ENCODE measurements at places on chromosomes 16 and 17.

DNA sequence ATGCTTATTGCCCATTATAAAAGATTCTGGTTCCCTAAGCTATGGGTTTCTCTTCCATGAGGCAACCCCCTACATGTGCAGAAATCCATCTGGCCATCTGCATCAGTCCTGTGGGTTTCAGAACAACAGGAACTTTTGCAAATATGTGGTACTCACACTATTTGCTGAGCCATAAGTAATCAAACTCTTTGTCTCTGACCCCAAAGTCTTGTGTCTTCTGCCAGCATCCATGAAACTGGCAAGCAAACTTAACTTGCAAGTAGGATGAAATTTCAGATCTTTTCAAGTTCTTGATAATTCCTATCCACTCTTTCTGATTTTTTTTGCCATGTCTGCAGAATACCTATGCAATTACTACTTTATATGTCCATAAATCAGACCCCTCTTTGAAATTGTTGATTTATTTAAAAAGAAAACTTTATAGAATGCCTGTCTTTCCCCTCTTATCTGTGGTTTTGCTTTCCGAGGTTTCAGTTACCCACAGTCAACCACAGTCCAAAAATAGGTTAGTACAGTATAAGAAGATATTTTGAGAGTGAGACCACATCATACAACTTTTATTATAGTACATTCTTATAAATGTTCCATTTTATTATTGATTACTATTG is 158.4 kb upstream of the IRX3 start:
- DNase-seq = no peak

GRCh38 chr17:77892031-77892430 is 66.5 kb upstream of the TNRC6C start:
- no peak for DNase-seq

DNA sequence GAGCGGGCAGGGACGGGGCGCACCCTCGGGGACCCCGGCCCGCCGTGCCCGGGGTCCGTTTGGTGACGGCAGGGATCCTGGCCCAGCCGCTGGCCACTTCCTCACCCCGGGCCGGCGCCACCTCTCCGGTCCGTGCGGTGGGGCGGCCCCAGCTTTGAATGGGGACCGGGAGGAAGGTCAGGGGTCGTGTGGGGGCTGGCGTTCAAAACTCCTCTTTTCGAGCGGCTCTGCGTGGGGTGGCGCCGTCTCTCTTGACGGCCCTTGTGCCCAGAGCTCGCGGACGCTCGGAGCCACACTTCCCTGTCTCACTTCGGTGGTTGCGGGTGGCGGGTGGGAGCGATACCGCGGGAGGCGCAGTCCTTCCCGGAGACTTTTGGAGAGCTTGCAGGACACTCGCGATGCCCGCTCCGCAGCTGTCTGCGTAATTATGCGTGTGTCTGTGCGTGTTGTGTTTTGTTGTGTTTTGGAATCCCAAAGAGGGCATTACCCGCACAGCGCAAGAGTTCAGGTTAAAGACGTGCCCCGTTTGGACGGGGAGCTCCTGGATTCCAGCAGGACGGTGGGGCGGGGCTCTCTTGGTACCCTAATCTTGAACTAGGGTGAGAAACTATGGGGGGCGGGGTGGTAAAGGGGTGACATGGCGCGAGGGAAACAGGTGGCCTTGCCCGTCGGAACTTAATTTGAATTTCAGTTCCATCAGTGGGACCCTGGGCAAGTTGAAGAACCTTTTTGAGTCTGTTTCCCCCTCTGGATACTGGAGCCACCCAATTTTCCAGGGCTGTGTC is 637 bp downstream of the PLCG2 start:
- DNase-seq = no peak

DNA sequence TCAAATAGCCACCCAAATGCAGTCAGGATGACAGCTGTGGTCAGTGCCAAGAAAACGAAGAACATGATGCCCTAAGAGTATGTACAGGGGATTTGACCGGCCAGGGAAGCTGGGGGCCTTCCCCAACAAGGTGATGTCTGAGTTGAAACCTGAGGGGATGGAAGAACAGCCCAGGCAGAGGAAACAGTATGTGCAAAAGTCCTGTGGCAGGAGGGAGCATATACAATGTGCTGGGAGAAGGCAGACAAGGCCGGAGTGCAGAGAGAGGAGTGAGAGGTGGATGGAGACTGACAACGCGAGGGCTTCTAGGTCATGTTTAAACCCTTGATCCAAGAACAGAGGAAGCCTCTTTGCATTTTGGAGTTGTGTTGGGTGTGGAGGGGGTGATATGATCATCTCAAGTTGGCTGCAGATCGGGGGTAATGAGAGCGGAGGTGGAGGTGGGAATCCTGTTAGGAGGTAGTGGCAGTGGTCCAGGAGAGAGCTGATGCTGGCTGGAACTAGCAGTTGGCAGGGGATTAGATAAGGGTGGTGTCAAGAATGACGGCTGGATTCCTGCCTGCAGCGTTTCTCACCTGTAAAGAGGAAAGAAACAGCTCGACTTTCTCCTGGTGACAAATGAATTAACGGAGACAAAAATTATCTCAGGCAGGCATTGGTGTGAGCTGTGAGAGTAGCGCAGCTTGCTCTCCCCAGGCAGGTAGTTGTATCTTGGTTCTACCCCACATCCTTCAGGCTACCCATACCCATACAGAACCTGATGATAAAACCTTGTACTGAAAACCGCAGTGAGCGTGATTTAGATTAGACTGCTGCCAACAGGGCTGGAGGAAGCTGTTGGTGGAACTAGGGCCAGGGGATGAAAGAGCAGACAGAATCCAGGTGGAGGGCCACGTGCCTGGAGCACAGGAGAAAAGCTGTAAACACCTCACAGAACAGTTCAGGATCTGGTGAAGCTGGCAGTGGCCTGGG is 37.2 kb upstream of the NGFR start:
- no peak for DNase-seq

GRCh38 chr17:13638855-13639458 is 37.2 kb upstream of the HS3ST3A1 start:
- no peak for DNase-seq

GRCh38 chr17:66451188-66452149 is 149.1 kb downstream of the PRKCA start:
- no peak for DNase-seq

DNA sequence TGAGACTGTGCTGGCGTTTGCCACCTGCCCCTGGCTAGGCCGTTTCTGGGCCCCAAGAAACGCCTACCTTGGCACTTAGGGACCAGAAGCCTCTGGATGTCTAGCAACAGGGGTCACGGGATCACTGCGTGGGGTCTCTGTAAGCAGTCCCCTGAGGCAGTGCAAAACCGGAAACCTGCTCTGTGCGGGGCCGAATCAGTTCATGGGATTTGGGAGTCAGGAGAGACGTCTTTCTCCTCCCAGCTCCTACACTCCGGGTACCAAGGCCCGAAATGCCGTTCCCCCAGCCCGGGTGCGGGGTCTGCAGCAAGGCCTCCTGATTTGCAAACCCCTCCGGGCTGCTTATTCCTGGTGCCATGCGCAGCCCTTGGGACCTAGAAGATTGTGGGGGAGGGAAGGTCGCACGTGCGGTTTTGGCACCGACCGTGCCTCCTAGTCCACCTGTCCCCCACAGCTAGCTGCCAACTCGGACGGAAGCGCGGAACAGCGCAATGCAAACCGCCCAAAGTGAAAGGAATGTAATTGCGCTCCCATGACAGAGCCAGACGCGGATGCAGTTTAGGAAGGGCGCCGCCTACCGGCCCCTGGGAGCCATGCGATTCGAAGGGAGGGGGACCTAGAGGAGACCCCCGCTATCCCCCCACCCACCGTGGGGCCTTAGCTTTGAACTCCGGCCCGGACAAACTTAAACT is 6.5 kb downstream of the IRX5 start:
- no peak for DNase-seq

GRCh38 chr16:64282181-64282580 is 839.7 kb downstream of the CDH11 start:
- no peak for DNase-seq

DNA sequence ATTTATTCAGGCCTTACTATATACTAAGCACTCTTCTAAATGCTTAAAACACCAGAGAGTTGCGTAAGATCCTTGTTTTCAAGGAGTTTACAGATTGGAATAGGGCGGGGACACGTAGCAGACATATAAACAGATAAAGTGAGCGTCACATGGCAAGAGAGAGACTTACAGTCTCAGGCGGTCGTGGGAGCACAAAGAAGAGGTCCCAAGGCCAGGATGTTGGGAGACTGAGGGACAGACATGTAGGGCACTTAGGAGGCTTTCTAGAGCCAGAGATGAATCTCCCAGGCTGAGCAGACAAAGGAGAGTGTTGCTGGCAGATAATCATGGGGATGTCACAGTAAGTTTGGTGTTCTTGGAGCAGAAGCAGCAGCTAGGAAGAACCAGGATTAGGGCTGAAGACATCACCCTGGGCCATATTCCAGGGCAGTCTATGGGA is 119.1 kb upstream of the ANKFN1 start:
- DNase-seq = no peak

- DNase-seq = no peak
Observed at GRCh38 chr17:2082003-2082781, 27.3 kb downstream of the HIC1 start.

- no peak for DNase-seq
Observed at GRCh38 chr17:58329035-58329809, 627 bp upstream of the TSPOAP1 start.

- DNase-seq = no peak
Observed at GRCh38 chr16:17273142-17273561, 197.6 kb downstream of the XYLT1 start.

DNA sequence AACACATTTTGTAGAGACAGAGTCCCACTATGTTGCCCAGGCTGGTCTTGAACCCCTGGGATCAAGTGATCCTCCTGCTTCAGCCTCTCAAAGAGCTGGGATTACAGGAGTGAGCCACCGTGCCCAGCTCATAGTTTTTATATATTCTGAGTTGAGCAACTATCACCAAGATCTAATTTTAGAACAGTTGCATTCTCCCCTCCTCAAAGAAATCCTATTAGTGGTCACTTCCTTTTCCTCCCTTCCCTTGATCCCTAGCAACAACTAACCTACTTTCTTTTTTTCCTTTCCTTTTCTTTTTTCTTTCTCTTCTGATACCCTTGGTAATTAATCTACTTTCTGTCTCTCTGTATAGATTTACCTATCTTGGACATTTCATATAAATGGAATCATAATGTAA is 61.5 kb upstream of the B4GALNT2 start:
- DNase-seq = no peak

DNA sequence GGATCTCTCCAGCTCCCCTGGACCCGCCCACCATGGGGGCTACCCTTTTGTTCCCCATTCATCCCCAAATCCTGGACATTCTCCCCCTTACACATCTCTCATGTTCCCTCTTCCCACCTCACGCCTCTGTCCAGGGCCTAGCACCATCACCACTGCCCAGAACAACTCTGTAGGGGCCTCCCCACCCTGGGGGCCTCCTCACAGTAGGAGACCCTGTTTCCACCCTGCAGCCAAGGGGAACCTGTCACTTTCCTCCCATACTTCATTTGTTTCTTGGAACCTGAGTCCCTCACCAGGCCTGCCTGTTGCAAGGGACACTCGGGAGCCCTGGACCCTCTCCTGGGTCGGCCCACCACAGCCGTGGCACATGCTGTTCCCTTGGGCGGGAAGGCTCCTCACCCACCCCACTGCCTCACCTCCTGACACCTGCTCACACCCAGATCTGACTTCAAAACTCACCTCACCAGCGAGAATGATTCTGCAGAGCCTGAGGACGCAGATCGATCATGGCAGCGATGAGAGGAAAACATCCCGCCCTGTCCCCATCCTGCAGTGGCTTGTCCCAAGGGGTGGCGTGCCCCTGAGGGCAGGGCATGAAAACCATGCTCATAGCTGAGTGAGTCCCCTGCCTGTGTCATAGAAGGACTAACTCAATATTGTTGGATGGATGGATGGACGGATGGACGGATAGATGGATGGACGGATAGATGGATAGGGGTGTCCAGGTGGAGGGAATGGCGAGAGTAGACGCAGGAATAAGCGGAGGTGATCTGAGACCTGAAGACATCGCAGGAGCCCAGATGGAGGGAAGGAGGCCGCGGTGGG is 6.8 kb upstream of the RASD1 start:
- DNase-seq = no peak

- DNase-seq = no peak
Observed at GRCh38 chr17:78680436-78680835, 101.6 kb downstream of the CYTH1 start.

DNA sequence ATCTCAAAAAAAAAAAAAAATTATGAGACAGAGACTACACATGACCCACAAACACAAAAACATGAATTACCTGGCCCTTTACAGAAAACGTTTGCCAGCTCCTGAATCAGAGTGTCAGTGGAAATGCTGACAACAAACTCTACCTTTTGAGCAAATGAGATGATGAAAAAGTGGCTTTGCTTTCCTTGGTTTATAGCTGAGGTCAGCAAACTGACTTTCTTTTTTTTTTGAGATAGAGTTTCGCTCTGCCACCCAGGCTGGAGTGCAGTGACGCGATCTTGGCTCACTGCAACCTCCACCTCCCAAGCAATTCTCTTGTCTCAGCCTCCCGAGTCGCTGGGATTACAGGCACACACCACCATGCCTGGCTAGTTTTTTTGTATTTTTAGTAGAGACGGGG is 46.3 kb downstream of the ZCCHC14 start:
- DNase-seq = no peak

DNA sequence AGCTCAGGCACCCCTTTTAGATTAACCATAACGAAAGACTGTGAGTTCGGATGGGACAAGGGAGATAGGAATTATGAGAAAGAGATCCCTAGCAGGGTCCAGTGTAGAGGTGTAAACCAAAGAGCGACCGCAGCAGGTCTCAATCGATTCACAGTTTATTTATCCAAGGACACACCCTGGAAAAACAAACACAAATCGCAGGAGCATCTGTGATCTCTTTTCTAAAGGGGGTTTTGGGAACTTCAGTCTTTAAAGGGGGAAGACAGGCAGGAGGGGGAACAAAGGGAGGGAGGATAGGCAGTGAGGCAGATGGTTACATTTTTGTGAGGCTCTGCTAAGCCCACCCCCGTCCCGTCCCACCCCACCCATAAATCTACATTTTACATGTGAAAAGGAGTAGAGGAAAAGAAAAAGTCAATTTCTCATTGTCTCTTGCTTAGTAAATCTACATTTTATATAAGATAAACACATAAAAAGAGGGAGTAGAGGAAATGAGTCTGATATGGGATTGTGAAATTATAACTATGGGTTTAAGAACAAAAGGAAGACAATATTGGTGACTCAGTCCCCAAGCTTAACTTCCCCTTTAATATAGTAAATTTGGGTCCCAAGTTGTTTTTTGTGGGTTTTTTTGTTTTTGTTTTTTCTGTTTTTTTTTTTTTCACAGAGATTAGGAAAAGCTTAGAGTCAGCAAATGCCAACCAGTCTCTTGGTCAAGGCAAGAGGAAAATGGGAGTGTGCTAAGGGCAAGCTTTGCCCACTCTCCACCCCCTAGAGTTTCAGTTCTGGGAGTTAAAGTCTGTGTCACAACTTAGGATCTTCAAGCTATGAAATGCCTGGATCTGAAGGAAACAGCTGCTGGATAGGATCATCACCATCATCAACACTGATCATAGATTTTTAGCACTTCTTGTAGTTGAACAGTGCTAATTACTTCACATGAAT is 160.9 kb upstream of the CDH5 start:
- DNase-seq = no peak

DNA sequence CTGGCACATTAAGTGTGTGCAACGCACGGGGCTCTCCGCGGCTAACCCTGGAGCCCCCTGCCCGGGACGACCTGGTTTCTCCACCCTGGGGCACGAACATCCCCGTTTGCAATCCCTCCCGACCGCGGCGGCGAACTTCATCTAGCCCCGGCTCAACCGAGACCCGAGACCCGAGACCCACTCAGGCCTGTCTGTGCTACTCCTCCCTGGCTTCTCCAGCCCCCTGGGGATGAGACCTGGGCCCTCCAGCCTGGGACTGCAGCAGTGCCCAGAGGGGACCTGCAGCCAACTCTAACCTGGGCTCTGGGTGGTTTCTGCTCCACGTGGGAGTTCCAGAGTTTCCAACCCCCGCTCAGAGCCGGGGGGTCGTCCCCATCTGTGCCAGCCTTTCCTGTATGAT is 73.5 kb downstream of the TIMM22 start:
- DNase-seq = no peak
